ENCODE measurements at places on chromosomes 12 and 14.
A peak's percentile ranks its signal among the peaks of the same experiment; 100 is the strongest.

DNA sequence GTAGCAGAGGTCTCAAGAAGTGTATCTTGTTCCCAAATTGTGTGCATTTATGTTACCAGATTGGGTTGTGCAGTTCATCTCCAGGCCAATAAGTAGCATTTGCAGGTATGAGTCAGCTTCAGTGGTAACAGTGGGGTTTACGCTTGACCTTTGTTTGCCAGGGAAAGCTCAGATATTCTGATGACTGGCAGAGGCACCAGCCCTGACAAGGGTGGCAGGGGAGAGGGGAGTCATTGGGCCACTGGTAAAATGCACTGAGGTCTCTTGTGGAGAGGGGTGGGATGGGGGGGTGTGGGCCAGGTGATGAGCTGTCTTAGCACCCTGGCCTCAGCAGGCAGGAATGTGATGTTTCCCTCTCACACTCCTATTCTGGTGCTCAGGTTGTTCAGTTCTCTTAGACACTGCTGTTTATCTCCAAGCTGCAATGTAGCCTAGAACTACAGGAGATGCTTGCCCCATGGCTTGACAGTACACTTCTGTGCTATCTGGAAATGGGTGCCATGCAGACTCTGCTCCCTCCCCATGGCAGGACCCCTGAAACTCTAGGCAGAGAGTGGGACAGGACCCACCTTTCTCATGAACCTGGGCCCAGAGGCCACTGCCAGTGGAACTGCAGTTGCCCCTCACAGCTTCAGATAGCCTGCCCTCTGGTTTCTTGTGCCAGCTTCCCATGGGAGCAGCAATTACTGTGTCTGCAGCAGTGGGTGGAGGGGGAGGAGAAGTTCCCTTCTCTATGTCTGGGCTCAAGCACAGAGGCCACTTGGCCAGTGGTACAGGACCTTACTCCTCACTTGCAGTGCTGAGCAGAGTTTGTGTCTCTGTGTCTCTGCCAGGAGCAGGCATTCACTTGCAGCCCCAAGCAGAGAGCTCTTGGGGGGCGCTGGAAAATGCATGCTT, 31.9 kb downstream of the USP15 start:
- no peak for DNase-seq

- DNase-seq: no peak
These were observed 214.2 kb downstream of the PPM1H start for GRCh38 chr12:62720661-62721330.

DNA sequence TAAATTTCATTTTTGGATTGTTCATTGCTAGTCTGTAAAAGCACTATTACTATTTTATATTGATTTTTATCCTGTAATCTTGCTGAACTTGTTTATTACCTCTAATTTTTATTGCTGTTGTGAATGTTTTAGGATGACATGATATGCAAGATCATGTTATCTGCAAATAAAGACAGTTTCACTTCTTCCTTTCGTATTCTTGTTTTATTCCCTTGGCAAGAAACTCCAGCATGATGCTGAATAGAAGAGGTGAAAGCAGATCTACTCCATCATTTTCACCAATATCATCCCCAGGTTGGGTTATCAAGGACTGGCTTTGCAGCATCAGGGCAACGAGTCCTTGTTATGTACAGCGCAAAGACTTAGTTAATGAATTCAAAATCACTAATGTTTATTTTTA, 2.7 kb upstream of the CLECL1 start:
- no peak for DNase-seq

GRCh38 chr12:93054021-93054420, 124.9 kb upstream of the EEA1 start:
- DNase-seq: no peak

DNA sequence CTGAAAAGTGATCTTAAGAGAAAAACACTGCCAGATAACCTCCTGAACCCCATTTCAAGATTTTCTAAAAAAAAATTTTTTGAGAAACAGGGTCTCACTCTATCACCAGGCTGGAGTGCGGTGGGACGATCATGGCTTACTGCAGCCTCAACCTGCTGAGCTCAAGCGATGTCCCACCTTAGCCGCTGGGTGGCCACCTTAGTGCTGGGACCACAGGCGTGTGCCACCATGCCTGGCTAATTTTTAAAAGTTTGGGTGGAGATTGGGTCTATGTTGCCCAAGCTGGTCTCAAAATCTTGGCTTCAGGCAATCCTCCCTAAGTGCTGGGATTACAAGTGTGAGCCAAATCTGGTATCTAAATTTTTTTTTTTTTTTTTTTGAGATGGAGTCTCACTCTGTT, 3.4 kb downstream of the PNMA1 start:
- DNase-seq: no peak

GRCh38 chr12:107477947-107478610, 207.5 kb upstream of the PWP1 start:
- DNase-seq: no peak

- peak; percentile 63 for DNase-seq
These were observed 9.5 kb downstream of the NOC4L start for GRCh38 chr12:132153501-132154340.

DNA sequence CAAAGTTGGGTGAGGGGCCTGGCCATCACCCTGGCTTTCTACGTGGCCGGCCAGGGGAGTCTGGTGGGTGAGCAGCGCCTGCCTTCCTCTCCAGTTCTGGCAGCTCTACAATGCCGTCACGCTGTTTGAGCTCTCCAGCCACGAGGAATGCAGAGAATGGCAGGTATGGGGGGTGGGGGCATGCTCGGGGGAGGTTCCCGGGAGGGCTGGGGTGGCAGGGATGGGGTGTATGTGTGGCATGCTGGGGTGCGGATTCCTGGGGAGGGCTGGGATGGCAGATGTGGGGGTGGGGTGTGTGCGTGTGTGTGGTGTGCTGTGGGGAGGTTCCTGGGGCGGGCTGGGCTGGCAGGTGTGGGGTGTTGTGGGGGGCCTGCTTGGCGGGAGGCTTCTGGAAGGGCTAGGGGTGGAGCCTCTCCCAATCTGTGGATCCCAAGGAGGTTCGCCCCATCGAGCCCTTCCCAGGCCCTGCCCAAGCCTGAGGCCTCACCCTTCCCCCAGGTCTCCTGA, 18.5 kb downstream of the RHOF start:
- DNase-seq: no peak

- no peak for DNase-seq
These were observed 32.8 kb downstream of the DGLUCY start for GRCh38 chr14:91146661-91147060.

DNA sequence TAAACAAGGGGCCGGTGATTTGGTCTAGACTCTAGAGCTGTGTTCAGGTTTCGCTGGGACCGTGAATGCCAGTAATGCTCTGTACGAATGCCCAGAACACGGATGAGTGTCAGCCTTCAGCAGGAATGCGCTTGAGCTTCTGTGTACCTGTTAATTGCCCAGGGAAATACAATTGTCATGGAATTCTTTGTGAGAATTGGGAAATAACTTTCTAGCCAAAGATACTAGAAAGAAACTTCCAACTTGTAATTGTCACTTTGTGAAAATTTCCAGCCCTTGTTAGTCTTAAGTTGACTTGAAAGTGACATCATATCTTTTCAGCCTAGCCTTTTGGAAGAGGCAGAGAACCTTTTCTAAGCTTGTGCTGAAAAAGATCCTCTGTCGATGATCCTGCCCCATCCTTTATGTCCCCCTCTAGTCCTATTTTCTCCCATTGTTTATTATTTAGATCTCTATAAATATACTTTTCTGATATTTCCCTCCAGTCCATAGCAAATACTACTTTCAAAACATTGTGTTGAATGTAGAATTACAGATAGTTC, 2.7 kb downstream of the CHST11 start:
- no peak for DNase-seq

GRCh38 chr12:90254796-90255195, 546.2 kb upstream of the ATP2B1 start:
- no peak for DNase-seq

- no peak for DNase-seq
These were observed 130.5 kb downstream of the ZFP36L1 start for GRCh38 chr14:68662392-68662791.

DNA sequence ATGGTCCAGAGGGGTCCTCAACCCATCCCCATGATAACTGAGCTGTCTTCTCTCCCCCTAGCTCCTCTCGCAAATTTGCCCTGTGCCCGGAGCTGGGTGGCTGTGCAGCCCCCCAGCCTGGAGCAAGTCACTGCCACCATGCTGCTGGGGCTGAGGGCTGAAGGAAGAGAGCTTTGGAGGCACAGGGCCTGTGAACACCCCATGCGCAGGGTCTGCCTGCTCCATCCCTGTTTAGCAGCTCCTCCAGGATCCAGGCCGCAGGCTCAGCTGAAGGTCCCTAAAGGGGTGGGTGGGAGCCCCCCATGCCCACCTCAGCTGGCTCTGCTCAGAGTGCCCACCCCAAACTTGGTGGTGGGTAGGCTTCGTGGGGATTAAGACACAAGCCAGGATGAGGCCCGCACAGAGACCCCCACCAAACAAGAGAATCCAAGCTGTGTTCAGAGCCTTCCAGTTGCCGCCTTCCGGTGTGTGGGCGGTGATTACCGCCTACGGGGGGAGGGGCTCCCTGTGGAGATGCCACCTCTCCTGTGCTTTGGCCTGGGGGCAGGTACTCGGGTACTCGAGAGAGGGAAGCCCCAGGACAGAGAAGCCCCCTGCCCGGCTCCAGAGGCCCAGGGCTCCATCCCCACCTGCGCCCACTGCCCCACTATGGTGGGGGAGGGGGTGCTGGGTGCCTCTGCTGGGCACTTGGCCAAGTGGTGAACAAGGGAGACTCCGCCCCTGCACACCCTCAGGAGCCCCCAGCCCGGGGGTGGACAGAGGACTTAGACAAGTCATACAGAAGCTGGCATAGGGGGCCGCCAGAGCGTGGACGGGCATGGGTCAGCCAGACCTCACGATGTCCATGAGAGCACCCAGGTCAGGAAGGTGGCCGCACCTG, 1.4 kb upstream of the JAG2 start:
- DNase-seq: no peak

DNA sequence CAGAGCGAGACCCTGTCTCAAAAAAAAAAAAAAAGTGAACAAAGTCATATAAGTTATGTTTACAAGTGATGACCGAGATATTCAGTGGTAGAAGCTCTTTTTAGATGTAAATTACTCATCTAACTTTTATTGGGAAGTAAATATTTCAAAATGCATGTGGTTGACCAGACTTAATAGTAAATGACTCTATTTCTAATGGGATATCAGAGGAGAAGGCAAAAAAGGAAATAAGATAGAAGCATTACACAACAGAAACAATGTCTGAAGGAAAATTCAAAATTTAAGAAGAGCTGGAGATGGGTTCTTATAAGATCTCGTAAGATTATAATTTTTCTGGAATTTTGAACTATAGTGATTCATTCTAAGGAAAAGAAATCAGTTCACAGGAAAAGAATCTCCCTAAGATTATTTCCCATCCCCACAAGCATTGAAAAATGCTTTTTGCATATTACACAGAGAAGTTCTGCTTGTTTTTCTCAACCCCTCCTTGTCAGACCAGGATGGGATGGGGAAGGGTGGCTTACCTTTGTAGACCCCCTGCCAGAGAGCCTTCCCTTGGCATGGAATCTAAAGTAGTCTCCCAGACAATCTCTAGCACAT, 63.1 kb upstream of the STK38L start:
- no peak for DNase-seq

GRCh38 chr12:26510354-26510674, 314.9 kb downstream of the SSPN start:
- DNase-seq: no peak

- DNase-seq: no peak
These were observed 29.9 kb downstream of the PLEKHG7 start for GRCh38 chr12:92732716-92733115.

- no peak for DNase-seq
These were observed 130.1 kb downstream of the CCDC91 start for GRCh38 chr12:28320353-28320752.

DNA sequence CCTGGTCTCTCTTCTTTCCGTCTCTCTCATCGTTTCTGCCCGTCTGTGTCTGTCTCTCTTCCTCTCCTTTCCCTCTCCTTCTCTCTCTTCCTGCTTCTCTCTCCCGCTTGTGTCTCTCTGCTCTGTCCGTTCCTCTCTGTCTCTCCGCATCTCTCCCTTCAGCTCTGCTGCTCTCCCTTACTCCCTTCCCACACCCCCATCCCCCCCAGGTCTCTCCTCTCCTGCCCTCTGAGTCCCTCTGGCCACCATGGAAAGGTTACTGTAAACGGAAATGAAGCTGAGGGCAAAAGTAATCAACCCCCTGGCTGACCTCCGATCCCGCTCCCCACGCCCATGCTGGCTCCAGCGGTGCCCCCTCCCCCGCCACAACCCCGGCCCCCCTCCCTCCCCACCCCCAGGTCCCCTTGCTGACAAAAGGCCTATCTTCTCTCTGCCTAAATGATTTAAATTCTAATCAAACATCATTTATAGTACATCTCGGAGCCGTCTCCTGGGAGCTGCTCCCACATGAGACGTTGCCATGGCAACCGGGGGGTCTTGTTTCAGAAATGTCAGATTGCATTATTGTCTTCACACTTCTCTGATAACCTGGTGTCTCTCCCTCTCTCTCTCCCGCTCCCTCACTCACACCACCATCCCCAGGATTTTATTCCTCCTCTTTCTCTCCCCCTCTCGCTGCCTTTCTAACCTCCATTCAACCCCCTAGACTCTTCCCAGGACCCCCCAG, 203.8 kb downstream of the RBM19 start:
- no peak for DNase-seq

GRCh38 chr12:98592825-98593322, 612 bp upstream of the SLC25A3 start:
- no peak for DNase-seq

DNA sequence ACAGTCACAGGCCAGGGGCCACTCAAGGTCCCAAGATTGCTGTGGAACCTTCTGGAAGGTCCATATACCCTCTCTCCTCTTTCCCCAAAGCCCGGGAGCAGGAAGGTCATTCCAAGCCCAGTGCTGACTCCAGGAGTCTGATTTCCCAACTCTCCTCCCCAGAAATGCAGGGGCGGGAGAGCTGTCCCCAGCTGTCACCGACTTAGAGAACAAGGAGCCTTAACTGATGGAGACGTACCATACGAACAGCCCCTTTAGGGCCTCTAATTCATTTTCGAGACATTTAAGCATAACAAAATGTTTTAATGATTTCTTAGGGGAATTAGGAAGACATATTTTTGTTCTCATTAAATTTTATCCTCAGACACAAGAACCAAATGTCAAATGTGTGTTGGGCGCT, 99.2 kb downstream of the PHETA1 start:
- no peak for DNase-seq

- no peak for DNase-seq
These were observed 663.8 kb upstream of the FOXG1 start for GRCh38 chr14:28102814-28103213.

GRCh38 chr14:105148604-105149145, 19.9 kb downstream of the JAG2 start:
- DNase-seq: no peak

- DNase-seq: no peak
These were observed 119.7 kb downstream of the FGD4 start for GRCh38 chr12:32519047-32519446.

GRCh38 chr14:29755311-29756018, 172.2 kb downstream of the PRKD1 start:
- DNase-seq: no peak

Data from activated gamma-delta T cell treated with Interleukin-2 at 50 U/mL for 16 hours (primary cell).